ENCODE measurements at places on chromosomes 1 and 21. TPM values are rescaled to one million over a fixed set of nuclear protein-coding genes. Genes with fewer than 3 reads are reported as not detected.
A peak's percentile ranks its signal among the peaks of the same experiment; 100 is the strongest.

- no peak for DNase-seq
- H3K27ac ChIP-seq: no peak overlapping the region
- H3K36me3 ChIP-seq: no peaks in the 10 kb centered on the region
- H3K4me1 ChIP-seq: peaks cover 3% of the 10 kb centered on the region
- no peak overlapping the region for H3K4me3 ChIP-seq
- H3K27me3 ChIP-seq: no peaks in the 10 kb centered on the region
Observed at GRCh38 chr1:180196436-180197003, 33.5 kb upstream of the LHX4 start.

GRCh38 chr1:158177700-158178450, 2.8 kb upstream of the CD1D start:
- DNase-seq: peak; percentile 84
- no peaks in the 10 kb centered on the region for H3K36me3 ChIP-seq
- no peaks in the 10 kb centered on the region for H3K27me3 ChIP-seq

DNA sequence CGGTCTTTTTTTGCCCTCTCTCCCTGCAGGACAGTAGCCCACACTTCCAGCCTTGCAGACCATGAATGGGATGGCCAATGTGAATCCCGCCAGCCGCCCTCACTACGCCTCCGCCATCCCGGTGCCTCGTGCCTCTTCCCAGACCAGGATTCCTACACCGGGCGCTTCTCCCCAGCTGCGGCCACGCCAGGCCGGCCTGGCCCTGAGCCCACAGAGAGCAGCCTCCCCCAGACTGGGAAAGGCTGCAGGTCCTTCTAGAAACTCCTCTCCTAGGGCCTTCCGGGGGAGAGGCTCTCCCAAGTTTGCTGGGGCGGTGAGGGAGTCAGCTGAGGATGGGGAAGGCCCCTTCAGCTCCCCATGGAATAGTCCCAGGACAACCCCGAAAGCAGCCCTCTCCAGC, 83.9 kb downstream of the NAV1 start:
- no peak for DNase-seq
- H3K36me3 ChIP-seq: no peaks in the 10 kb centered on the region
- no peaks in the 10 kb centered on the region for H3K4me1 ChIP-seq
- H3K27ac ChIP-seq: no peak overlapping the region
- H3K4me3 ChIP-seq: no peak overlapping the region

GRCh38 chr1:202131956-202132821, 9.5 kb downstream of the GPR37L1 start:
- DNase-seq: no peak
- H3K27ac ChIP-seq: peak overlapping the region; percentile 45
- peaks cover 9% of the 10 kb centered on the region for H3K36me3 ChIP-seq

DNA sequence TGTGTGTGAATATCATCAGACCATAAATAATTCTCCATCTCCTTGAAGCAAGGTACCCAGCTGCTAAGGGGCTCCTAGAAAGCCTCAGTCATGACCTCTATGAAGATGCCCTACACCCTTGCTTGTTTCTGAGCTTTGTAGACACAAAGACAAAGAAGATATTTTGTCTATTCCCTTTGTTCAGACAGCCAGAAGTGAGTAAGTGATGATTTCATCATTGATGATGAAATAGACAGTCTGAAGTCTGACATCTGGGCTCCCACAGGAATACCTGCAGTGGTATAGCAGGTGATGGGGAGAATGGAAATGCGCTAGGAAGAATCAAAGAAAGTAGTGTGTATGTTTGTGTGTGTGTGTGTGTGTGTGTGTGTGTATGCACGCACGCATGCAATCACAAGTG, 82.2 kb upstream of the DPT start:
- H3K36me3 ChIP-seq: no peaks in the 10 kb centered on the region
- no peaks in the 10 kb centered on the region for H3K27me3 ChIP-seq
- no peaks in the 10 kb centered on the region for H3K4me1 ChIP-seq
- no peak for DNase-seq
- H3K27ac ChIP-seq: no peak overlapping the region

DNA sequence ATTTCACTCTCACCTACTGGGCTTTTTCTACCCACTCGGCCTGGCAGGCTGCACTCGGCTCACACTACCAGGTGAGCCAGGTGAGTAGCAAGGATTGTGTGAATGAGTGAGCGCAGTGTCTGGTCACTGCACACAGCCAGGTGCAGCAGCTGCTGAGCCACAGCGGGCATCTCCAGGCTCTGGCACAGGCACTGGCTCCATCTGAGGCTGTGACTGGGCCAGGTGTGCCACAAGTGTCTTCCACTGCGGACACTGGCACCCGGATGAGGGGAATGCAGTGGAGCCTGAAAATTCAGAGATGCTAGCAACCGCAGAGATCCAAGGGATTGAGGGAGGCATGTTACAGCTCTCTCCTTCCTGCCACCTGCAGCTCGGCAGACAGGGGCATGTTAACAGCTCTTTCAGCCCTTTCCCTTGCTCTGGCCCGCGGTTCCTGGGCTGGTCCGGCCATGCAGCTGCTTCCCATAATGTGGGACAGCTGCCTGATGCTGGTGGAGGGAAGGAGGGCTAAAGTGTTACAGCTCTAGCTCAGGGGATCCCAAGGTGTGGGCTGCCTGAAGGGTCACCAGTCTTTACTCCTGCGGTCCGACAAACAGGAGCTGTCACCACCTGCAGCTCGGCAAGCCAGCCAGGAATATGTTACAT, 1038.3 kb downstream of the AMY1C start:
- no peak for DNase-seq
- H3K4me3 ChIP-seq: no peak overlapping the region
- H3K27ac ChIP-seq: no peak overlapping the region
- no peaks in the 10 kb centered on the region for H3K36me3 ChIP-seq
- no peaks in the 10 kb centered on the region for H3K4me1 ChIP-seq

- H3K36me3 ChIP-seq: no peaks in the 10 kb centered on the region
- no peak overlapping the region for H3K4me3 ChIP-seq
- H3K4me1 ChIP-seq: no peaks in the 10 kb centered on the region
- H3K27me3 ChIP-seq: no peaks in the 10 kb centered on the region
- H3K27ac ChIP-seq: no peak overlapping the region
Observed at GRCh38 chr1:110506541-110506940, 12.4 kb downstream of the KCNA10 start.

GRCh38 chr1:82962658-82963057, 1036.3 kb downstream of the TTLL7 start:
- H3K27ac ChIP-seq: no peak overlapping the region
- no peaks in the 10 kb centered on the region for H3K4me1 ChIP-seq
- DNase-seq: no peak
- H3K4me3 ChIP-seq: no peak overlapping the region
- H3K27me3 ChIP-seq: no peaks in the 10 kb centered on the region

GRCh38 chr1:21012937-21013336, 163.8 kb downstream of the EIF4G3 start:
- no peak for DNase-seq
- H3K27ac ChIP-seq: no peak overlapping the region
- H3K36me3 ChIP-seq: no peaks in the 10 kb centered on the region
- no peak overlapping the region for H3K4me3 ChIP-seq
- H3K4me1 ChIP-seq: no peaks in the 10 kb centered on the region

- H3K27ac ChIP-seq: no peak overlapping the region
- H3K4me1 ChIP-seq: peaks cover 6% of the 10 kb centered on the region
- no peak for DNase-seq
- no peaks in the 10 kb centered on the region for H3K27me3 ChIP-seq
- H3K36me3 ChIP-seq: no peaks in the 10 kb centered on the region
Observed at GRCh38 chr1:67189953-67190352, 23.7 kb downstream of the IL23R start.

- DNase-seq: no peak
- H3K36me3 ChIP-seq: no peaks in the 10 kb centered on the region
- H3K27ac ChIP-seq: no peak overlapping the region
- no peaks in the 10 kb centered on the region for H3K4me1 ChIP-seq
- H3K27me3 ChIP-seq: no peaks in the 10 kb centered on the region
Observed at GRCh38 chr21:16372586-16372985, 642.8 kb downstream of the USP25 start.

GRCh38 chr1:235919127-235919832, 52.6 kb upstream of the LYST start:
- H3K36me3 ChIP-seq: no peaks in the 10 kb centered on the region
- peaks cover 11% of the 10 kb centered on the region for H3K4me1 ChIP-seq
- DNase-seq: no peak
- H3K27me3 ChIP-seq: no peaks in the 10 kb centered on the region
- H3K4me3 ChIP-seq: no peak overlapping the region
- H3K27ac ChIP-seq: no peak overlapping the region

- H3K27me3 ChIP-seq: no peaks in the 10 kb centered on the region
- no peaks in the 10 kb centered on the region for H3K36me3 ChIP-seq
- H3K27ac ChIP-seq: no peak overlapping the region
- DNase-seq: no peak
- H3K4me3 ChIP-seq: no peak overlapping the region
Observed at GRCh38 chr1:164601399-164602100, 42.6 kb downstream of the PBX1 start.

GRCh38 chr1:79117376-79117775, 110.8 kb upstream of the ADGRL4 start:
- no peaks in the 10 kb centered on the region for H3K36me3 ChIP-seq
- H3K4me3 ChIP-seq: no peak overlapping the region
- H3K27me3 ChIP-seq: no peaks in the 10 kb centered on the region
- H3K27ac ChIP-seq: no peak overlapping the region
- no peak for DNase-seq

Gene IGSF5
- total RNA-seq: 0.08 TPM

Gene RGS13
- total RNA-seq: not detected

Gene TMEM82
- 5.8 TPM for total RNA-seq

Gene TMCC2
- total RNA-seq: 452 TPM

Gene OR2W3
- total RNA-seq: 13.4 TPM

Gene ZSWIM5
- total RNA-seq: 1.7 TPM

Measured in liver (tissue), 10 donors.